NT2/D1 (cell line): ENCODE measurements at places on chromosomes 5 and 9.
A peak's percentile ranks its signal among the peaks of the same experiment; 100 is the strongest.

DNA sequence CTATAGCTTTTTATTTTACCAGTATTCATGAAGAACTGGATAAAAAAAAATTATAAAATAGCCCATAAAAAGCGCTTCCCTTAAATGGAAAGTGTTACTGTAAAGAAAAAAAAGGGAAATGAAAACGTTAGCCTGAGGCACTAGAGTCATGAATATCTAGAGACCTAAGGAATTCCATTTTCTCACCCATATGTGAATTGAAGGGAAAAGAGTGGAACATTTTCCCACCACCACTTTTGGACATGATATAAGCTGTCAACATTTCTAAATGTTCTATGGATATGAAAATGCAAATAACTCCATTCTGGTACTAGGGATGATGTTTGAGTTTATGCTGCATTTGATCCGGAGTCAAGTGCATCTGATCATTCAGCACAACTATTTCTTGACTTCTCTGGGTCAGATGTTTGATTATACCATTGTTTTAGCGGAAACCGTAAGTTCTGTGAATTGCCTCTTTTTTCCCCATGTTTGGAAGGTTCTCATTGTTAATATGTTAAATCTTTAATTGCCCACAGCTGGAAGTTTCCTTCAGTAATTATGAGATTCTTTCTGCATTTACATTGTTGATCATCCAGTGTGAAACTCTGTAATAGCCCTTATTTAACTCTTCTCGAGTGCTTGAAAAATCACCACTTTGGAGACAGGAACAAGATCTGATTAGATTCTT lies 467.4 kb upstream of the SEMA6A start:
- peak; percentile 38 for DNase-seq

DNA sequence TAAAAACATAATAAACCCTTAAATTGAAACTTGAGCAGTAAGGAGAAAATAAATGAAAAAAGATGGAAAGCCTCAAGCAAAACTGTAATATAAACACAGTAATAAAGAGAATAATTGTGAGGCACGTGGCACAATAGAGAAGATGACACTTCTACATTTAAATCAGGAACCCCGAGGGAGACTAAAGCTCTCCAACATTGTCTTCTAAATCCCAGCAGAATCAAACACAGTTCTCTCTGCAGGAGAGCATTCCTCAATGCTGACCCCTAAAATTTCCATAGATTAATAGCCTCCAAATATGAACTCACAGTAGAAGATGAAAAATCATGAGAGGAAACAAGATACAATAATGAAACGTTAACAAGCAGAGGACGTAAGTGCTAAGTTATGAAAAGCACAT lies 721.2 kb upstream of the COX7C start:
- peak; percentile 8 for DNase-seq

- no peak for DNase-seq
Observed at GRCh38 chr9:18382243-18382642, 91.7 kb upstream of the ADAMTSL1 start.

DNA sequence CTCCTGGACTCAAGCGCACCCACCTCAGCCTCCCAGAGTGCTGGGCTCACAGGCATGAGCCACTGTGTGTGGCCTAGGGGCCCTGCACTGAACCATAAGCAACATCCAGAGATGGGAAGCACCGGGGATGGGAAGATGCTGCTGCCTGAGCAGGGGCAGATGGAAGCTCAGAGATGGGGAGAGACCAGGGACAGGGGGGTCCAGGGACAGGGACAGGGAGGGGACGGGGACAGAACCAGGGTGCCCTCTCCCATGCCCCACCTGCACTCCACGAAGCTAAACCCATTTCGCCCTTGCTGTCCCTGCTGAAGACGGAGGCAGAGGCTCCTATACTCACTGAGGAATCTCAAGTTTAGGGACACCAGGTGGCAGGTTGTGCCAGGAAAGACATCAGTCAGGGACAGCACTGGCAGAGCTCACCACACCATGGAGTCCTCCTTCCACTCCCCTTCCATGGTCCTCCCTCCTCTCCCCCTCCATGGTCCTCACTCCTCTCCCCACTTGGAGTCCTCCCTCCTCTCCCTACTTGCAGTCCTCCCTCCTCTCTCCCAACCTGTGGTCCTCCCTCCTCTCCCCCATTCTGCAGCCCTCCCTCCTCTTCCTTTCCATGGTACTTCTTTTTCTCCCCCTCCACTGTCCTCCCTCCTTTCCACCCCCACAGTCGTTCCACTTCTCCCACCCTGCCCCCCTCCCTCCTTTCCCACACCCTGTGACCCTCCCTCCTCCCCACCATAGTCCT lies 45.5 kb upstream of the LRRC14B start:
- DNase-seq: no peak

DNA sequence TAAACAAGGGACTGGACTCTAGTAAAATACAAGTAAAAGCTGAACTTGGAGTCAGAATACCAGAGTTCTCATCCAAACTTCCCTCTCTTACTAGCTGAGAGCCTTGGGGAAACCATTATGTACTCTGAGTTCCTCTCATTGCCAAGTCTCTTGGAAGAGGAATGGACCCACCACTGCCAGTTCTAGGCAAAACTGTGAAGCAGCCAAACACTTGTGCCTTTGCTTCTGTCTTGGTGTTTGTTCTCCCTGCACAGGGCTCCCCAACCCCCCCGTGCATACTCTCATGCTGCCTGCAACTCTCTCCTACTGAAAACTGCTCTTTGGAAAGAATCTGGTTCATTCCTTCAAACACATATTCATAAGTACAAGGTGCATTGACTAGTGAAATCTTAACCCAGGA lies 102.6 kb downstream of the PDZD2 start:
- DNase-seq: no peak

GRCh38 chr5:39400713-39401578 lies 23.8 kb downstream of the DAB2 start:
- DNase-seq: no peak

DNA sequence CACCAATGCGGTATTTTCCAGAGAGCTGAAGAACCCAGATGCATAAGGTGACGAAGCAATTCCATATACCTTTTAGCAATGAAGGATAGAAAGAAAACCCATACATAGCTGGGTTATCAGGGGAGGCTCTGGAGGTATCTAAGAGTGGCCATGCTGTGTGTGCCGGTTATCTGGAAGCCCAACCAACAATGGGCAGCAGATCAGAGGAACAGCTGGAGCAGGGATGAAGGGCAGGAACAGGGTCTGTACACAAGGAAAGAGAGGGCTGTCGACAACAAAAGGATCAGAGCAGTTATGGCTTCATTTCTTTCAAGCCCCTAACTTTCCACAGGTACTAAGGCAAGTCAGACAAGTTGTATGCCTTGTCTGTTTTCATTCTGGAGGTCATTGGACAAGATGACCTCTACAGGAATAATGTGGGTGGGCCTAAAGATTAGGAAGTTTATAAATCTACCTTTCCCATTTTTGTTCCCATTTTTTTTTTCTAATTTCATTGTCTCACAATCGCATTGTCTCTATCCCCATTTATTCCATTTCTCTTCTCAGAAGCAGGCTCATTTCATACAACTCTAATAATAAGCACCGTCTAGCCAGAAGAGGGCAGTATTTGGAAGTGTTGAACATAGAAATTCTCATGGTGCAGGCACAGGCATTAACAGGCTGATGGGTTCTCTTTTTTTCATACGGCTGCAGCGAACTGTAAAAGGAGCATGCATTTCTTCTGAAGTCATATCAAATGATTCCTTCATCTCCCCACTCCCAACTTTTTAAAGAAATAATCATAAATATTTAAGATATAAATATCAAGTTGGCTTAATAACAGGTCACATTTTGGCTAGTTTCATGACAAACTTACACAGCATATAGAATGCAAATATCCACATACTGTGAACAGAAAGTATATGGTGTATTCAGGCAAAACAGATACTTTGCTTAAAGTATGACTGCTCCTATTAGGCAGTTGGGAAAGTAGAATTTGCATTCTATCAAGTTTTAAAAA lies 63.5 kb downstream of the ZNF474 start:
- peak; percentile 50 for DNase-seq

DNA sequence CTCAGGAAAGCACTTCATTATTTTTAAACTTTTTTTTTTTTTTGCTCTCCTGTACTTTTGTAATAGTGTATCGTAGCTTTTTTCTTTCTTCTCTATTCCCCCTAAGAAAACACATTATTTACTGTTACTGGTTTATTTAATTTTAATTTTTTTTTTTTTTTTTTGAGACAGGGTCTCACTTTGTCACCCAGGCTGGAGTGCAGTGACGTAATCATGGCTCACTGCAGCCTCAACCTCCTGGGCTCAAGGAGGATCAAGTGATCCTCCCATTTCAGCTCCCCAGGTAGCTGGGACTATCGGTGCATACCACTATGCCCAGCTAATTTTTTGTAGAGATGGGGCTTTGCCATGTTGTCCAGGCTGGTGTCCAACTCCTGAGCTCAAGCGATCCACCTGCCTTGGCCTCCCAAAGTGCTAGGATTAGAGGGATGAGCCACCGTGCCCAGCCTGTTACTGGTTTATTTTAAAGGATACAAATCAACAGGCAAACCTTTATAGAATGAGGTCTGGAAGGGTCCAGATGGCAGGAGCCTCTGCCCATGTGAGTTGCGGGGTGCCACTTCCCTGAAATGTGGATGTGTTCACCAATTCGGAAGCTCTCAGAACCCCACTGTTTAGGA lies 49.0 kb upstream of the TNFSF15 start:
- DNase-seq: no peak

DNA sequence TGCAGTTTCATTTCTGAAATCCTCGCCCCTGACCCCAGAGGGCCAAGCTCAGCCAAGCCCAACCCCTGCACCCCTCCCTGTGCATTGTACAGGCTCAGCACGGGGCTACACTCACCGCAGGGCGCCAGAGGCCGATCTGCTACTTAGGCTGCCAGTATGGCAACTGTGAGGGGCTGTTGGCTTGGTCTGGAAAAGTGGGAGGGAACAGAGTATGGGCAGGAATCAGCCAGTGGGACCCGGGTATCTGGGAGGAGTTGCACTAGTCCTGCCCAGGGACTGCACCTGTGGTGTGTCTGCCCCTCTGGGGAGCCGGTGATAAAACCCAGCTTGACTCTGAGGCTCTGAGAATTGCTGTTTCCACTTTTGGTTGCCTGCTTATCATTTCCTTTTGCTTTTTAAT lies 167.4 kb upstream of the KIF2A start:
- DNase-seq: no peak

DNA sequence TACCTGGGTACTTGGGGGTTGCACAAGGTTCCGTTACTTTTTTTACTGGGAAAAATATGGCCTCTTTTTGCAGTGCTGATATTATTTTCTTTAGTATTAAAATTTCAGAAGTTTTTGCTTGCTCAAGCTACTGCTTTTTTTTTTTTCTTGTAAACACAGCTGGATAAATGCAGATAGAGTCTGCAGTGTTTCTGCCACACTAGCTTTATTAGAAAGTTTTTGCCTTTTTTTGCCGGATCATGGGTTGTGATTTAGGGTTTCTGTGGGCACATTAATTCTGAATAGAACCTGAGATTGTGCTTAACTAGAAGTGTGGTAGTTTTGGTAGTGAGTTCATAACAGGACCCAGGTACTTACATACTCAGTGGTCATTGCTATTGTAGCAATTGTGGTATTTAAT lies 19.9 kb downstream of the KIAA1958 start:
- DNase-seq: no peak

DNA sequence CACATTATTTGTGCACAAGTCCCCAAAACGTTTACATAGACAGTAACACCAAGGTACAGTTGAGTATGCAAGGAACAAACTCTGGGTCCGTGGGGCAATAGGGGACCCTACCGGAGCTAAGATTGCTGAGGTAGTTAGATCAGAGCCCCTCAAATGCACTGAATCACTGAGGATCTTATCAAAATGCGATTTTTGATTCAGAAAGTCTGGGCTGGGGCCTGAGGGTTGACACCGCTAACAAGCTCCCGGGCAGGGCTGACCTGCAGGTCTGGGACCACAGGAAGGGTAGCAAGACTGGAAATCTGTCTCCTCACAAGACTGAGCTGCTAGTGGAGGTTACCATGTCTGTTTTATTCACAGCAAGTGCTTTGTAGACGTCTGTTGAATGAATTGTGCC lies 1.8 kb upstream of the IL3 start:
- DNase-seq: no peak

DNA sequence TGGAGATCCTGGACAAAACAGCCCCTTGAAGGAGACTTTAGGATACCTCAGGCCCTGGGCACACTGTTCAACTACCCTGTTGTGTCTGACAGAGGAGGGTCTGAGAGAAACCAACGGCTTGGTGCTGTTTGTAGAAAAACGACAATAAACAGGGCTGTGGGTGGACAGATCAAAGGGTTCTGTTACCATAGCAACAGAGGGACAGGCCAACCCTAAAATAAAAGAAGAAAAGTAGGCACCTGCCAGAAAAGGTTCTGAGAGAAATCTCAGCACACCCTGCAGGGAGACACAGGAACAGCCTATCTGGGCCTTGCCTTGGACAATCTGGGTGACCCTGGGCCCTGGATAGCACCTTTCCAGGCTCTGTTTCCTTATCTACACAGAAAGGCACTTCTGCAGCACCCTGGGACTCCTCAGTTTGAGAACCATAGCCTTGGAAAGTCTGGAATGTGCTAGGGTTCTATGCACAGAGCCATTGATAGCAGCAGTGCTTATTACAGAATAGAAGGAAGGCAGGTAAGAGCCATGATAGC lies 104.8 kb upstream of the TBC1D2 start:
- DNase-seq: no peak

DNA sequence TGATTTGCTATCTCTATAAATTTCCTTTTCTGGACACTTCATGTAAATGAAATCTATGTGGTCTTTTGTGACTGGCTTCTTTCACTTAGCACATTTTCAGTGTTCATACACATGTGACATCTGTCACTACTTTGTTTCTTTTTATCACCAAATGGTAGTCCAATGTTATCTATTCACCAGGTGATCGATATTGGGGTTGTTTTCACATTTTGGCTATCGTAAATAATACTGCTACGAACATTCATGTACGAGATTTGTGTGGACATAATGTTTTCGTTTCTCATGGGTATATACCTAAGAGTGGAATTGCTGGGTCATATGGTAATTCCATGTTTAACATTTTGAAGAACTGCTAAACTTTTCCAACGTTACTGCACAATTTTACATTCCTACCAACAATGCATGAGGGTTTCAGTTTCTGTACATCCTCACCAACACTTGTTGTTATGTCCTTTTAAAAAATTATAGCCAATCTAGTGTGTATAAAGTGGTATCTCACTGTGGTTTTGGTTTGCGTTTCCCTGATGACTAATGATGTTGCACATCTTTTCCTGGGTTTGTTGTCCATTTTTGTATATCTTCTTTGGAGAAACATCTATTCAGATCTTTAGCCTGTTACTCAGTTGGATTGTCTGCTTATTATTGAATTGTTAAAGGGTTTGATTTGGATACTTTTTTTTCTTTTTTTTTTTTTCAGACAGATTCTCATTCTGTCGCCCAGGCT lies 263.0 kb downstream of the PDZD2 start:
- DNase-seq: no peak

DNA sequence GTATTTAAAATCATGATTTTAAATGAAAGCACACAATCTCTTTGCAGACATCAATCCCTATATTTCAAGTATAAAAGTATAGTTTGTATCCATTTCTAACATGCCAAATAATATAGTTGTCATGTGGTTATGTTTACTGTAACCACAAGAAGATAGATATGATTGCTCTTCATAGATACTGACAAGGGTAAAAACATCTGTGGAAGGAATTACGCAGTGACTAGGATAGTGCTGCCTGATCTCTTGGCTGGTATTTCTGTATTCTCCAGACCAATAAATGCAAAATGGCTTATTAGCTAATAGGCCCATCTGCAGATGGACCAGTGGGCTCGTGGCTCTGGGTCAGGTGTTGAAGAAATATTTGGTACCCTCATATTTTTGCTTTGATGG lies 34.9 kb upstream of the FBN2 start:
- DNase-seq: no peak

GRCh38 chr9:122042056-122042455 lies 51.1 kb downstream of the TTLL11 start:
- no peak for DNase-seq

GRCh38 chr5:93587597-93588351 lies 4.8 kb downstream of the NR2F1 start:
- DNase-seq: no peak
